Sigmoid colon (tissue), 7 donors: ENCODE measurements at places on chromosomes 2 and 18. TPM values are rescaled to one million over a fixed set of nuclear protein-coding genes. Genes with fewer than 3 reads are reported as not detected.

PKDCC gene
- 106 TPM for total RNA-seq

CNTNAP5 gene
- 2.5 TPM for total RNA-seq

SERPINB8 gene
- total RNA-seq = 4.8 TPM

ZSWIM2 gene
- not detected for total RNA-seq

TNFAIP6 gene
- 4.9 TPM for total RNA-seq

DLX1 gene
- total RNA-seq = 0.49 TPM

KCNIP3 gene
- total RNA-seq = 23.8 TPM

SNTG2 gene
- total RNA-seq = 5.2 TPM

HOXD13 gene
- total RNA-seq = 48.9 TPM

CACNB4 gene
- total RNA-seq = 4.4 TPM

CDH7 gene
- not detected for total RNA-seq

DSC3 gene
- not detected for total RNA-seq
